ENCODE measurements at places on chromosomes 5 and 9.

DNA sequence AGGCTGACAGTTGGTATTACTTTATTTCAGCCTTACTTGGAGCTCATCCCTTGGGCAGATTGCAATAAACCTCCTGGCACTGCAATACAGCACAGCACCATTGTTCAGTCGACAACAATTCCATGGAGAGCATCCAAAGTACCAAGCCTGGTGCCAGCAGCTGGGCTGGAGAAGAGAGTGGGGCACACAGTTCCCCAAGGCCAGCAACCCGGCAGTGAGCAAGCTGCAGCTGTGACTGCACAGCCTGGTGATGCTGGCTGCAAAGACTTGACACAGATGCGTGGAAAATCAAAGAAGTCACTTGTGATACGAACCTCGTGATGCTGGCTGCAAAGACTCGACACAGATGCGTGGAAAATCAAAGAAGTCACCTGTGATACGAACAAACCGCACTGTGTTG, 125.4 kb downstream of the ATPSCKMT start:
- no peak for DNase-seq

DNA sequence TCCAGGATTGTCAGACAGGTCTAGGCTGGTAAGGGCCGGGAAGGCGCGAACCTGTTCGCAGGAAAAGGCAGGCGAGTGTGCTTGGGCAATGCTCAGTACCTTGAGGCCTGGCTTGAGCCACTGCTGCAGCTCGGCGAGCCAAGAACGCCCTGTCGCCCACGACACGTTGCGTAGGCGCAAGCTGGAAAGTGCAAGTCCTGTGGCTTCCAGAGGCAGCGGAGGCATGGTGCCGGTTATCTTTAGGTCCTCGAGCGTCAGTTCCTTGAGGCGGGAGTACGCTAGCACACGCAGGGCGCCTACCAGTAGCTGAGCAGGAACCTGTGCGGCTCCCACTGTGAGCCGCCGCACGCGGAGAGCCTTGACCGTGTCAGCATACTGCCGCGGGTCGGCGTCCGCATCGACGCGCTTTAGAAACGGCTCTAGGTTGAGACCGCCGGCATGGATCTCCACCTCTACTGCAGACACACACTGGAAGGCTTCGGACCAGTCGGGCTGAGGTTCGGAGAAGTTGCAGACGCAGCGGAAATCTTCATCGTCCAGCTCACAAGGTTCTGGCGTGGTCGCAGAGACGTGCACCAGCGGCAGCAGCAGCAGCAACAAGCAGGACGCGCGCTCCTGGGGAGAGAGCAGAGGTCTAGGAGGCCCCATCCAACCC, 482 bp downstream of the CD14 start:
- peak; percentile 28 for DNase-seq

- no peak for DNase-seq
Measured at GRCh38 chr5:5231576-5231975, 91.4 kb downstream of the ADAMTS16 start.

DNA sequence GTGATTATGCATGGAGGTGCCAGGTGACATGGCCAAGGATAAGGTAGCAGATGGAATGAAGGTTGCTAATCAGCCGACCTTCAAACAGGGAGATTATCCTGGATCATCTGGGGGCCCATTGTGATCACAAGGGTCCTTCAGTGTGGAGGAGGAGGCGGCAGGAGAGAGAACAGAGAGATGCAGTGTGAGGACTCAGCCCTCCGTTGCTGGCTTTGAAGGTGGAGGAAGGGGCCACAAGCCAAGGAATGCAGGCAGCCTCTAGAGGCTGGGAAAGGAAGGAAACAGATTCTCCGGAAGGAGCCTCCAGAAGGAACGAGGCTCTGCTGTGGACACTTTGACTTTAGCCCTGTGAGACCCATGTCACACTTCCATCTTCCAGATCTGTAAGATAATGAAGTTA, 27.4 kb upstream of the EEIG1 start:
- peak; percentile 90 for DNase-seq

GRCh38 chr5:147860641-147861025, 17.9 kb upstream of the SCGB3A2 start:
- no peak for DNase-seq

GRCh38 chr9:5879419-5880181, 11.1 kb upstream of the MLANA start:
- DNase-seq: no peak

DNA sequence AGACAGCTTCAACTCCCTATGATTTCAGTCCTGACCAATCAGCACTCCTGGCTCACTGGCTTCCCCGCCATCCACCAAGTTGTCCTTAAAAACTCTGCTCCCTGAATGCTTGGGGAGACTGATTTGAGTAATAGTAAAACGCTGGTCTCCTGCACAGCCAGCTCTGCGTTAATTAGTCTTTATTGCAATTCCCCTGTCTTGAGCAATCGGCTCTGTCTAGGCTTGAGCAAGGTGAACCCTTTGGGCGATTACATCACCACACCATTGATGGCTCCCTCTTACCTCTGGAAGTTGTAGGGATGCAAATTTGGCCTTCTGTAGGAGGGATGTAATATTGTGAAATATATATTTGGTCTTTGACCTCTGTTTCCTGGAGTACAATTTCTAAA, 2.9 kb upstream of the SLC23A1 start:
- DNase-seq: no peak

DNA sequence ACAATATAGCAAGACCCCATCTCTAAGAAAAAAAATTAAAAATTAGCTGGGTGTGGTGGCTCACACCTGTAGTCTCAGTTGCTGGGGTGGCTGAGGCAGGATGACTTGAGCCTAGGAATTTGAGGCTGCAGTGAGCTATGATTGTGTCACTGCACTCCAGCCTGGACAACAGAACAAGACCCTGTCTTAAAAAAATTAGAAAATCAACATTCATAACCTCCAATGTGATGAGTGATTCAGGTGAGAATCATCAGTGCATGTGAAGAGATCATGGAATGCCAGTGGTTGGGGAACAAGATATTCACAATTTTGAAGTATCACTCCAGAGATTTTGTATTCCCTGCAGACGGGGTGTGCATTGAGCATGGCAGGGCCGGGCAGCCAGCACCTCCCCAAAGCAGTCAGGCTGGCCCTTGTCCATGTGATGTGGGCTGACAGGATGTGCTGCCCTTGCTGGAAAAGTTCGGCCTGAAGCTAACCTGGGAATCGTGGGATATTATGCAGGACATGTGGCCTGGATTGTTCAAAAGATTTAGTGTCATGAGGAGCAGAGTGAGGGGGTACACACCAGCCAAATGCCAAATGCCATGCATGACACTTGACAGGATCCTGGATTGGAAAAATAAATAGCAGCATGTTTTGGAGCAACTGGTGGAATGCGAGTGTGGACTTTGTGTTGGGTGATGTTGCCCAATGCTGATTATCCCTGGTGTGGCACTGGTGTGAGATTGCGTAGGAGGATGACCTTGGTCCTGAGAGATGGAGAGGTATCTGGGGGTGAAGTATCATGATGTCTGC, 189.0 kb downstream of the RGS3 start:
- no peak for DNase-seq

GRCh38 chr5:88829054-88829453, 53.9 kb downstream of the MEF2C start:
- no peak for DNase-seq

- no peak for DNase-seq
Measured at GRCh38 chr9:93013856-93014582, 44.5 kb upstream of the SUSD3 start.

GRCh38 chr9:136880651-136881050, 5.7 kb upstream of the TRAF2 start:
- peak; percentile 65 for DNase-seq

DNA sequence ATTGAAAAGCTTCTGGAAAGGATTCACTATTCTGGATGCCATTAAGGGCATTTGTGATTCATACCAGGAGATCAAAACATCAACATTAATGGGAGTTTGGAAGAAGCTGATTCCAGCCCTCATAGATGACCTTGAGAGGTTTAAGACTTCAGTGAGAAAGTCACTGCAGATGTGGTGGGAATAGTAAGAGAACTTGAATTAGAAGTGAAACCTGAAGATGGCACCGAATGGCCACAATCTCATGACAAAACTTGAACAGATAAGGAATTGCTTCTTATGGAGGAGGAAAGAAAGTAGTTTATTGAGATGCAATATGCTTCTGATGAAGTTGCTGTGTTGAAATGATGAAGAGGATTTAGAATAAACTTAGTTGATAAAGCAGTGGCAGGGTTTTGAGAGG, 254.6 kb upstream of the SLC24A2 start:
- DNase-seq: no peak

GRCh38 chr9:121138973-121139372, 62.7 kb downstream of the RAB14 start:
- no peak for DNase-seq

DNA sequence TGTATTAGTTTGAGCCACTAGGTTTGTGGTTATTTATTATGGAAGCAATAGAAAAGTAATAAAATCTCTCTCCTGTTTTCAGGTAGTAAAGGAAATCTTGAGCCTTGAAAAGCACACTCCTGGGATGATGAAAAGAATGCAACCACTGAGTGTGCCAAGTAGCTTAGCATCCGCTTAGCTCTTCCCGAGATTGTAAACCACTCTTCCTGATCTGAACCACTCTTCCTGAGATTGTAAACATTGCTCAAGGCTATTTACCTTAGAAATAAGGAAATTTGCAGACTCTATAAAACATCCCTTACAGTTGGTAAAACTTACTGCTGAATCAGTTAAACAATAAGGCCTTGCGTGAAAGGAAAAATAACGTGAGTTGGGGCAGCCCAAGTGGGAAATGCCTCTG, 17.4 kb upstream of the IL33 start:
- no peak for DNase-seq

- DNase-seq: no peak
Measured at GRCh38 chr9:92752812-92753404, 11.7 kb downstream of the BICD2 start.

DNA sequence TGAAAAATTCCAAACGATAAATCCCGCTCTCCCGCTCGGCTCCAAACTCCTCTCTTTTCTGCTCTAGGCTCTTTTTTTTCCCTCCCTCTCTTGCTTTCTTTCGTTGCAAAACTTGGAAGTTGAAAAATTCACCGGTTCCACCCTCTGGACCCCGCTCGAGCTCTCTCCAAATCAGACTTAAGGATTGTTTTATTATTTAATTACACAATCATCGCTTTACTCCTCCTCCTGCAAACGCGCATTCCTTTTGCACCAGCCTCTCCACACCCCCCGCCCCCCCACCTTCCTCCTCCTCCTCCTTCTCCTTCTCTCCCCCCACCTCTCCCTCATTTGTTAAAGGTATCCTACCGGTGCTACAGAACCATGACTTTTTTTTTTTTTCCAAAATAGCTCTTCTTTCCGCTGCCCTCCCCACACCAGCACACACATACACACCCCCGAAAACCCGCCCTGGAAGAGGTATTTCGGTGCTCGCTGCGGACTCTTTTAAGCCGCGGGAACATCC, 535 bp upstream of the NFIB start:
- peak; percentile 33 for DNase-seq

- DNase-seq: no peak
Measured at GRCh38 chr9:98688710-98689495, 19.8 kb downstream of the GABBR2 start.

- DNase-seq: no peak
Measured at GRCh38 chr9:78502566-78502965, 205.6 kb downstream of the PSAT1 start.

GRCh38 chr5:137734962-137735554, 831 bp downstream of the KLHL3 start:
- peak; percentile 30 for DNase-seq

DNA sequence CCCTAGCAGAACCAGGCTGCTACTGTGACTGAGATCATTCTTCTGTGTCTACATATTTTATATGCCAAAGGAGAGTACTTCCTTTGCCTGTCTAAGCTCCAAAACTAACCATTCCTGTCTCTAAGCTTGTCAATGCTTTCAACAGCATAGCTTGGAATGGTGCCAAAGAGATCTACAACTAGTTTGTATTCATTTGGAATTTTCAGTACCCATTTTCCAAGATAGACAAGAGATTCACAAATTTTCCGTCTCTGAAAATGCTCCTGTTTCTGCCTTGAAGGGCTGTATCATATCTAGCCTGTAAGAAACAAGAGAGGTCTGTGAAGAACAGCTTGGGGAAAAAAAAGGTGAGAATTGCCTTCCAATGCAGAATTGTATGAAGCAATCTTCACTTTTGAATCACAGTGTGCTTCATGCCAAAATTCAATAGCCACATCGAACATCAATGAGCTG, 334.4 kb upstream of the ACTBL2 start:
- no peak for DNase-seq

GRCh38 chr9:102178811-102179210, 440.4 kb upstream of the GRIN3A start:
- no peak for DNase-seq

DNA sequence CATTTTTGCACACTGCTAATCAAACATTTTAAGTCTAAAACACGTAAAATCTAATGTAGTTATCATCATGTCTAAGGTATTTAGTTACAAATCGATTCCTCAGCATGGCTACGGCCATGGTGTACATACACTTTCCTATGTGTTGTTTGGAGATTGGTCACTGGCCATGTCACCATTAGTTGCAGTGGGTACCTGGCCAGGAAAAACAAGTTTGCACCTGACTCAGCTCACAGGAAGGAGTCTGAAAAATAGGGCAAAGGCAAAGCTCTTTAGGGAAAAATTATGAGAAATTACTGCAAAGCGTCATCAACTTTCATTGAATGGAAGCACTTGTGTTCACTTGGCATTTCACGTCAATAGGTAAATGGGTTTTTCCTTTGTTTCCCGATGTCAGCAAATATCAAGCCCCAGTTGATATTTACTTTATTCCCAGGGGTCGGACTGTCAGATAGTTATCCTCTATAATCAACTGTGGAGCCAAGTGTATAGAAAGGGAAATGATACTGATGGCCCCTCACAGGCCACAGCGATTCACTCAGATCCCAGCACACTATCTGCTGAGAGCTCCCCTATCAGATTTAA, 626.0 kb upstream of the ADAMTS16 start:
- no peak for DNase-seq

DNA sequence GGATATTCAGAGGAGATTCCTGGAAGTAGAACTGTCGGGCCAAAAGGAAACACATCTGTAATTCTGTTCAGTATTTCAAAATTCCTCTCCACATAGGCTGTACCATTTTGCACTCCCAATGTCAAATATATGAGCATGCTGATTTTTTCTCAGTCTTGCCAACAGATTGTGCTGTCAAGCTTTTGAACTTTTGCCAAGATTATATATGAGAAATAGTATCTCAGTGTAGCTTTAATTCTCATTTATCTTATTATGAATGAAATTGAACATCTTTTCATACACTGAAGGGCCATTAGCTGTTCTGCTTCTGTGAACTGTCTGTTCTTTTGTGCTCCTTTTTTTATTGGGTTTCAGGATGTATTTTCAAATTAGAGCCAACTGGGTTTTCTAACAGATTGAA, 907.1 kb downstream of the MAT2B start:
- no peak for DNase-seq

DNA sequence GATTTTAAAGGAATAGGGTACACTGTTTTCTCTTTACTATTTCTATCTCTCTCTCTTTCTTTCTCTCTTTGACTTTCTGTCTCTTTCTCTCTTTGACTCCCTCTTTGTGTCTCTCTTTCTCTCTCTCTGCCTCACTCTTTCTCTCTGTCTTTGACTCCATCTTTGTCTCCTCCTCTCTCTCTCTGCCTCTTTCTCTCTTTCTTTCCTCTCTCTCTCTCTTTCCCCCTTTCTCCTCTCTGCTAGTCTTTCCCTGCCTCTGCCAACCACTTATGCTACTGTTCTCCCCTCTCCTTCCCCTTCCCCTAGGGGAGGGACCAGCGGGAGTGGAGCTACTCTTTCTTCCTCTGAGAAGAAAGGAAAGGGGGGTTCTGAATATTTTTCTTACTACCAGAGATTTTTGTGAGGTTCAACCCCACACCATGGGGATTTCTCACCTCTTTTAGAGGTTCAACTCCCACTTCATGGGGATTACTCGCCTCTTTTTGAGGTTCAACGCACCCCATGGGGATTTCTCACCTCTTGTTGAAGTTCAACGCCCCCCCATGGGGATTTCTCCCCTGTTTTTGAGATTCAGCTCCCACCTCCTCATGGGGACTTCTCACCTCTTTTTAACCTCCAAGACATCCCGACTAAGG, 309.9 kb downstream of the NR3C1 start:
- no peak for DNase-seq

Measured in WERI-Rb-1 (cell line).